ENCODE measurements at places on chromosomes 5 and 9.
A peak's percentile ranks its signal among the peaks of the same experiment; 100 is the strongest.

DNA sequence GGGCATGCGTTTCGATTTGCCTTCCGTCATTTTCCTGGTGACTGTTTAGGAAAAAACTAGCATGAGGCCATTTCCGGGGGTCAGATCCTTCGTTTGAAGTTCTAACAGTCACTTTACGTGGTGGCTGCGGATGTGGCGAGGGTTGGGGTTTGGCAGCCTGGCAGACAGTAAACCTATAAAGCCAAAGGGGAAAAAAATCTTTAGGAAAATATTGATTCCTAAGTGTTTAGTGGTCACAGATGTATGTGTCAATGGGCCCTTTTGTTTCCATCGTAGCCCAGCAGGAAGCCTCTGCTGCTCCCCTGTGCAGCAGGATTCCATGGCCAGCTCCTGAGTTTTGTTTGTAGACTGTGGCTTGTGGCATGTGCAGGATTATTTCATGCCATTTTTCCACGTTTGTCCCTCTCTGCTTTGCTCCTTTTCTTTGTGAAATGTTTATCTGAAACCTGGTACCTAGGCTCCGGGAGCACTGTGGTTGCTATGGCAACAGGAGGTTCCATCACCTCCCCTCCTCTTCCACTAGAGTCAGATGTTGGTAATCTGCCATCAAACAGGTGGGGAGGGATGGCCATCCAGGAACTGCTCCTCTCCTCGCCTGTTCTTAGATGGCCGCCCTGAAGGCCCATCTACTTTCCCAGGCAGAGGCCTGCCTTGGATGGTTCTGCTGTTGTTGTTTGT, 202.3 kb downstream of the AOPEP start:
- no peak for DNase-seq

- DNase-seq = no peak
These were observed 46.1 kb downstream of the PTTG1 start for GRCh38 chr5:160467555-160468362.

DNA sequence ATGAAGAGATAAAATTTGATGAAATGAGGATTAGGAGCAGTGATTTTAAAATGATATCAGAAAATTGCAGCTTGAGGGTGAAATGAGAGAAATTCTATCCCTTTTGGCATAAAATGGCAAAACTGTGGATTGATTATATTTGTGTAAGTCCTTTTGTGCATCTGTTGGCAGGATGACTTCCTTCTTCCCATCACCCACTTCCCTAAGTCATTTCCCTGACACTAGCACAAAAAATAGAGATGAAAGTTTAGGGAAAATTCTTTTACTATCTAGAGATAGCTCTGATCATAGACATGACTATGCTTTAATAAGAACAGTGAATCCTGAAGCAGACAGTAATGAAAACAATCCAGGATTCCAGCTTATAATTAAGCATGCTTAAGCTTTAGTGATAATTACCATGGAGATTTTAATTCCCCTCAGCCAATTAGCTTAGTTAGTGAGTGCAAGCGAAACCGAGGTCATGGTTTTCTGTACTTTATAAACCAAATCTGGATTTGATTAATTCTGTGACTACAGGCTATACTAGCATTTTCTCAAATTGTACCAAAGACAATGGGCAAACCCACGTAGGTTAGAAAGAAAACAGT, 163.6 kb upstream of the TARS1 start:
- DNase-seq = no peak

DNA sequence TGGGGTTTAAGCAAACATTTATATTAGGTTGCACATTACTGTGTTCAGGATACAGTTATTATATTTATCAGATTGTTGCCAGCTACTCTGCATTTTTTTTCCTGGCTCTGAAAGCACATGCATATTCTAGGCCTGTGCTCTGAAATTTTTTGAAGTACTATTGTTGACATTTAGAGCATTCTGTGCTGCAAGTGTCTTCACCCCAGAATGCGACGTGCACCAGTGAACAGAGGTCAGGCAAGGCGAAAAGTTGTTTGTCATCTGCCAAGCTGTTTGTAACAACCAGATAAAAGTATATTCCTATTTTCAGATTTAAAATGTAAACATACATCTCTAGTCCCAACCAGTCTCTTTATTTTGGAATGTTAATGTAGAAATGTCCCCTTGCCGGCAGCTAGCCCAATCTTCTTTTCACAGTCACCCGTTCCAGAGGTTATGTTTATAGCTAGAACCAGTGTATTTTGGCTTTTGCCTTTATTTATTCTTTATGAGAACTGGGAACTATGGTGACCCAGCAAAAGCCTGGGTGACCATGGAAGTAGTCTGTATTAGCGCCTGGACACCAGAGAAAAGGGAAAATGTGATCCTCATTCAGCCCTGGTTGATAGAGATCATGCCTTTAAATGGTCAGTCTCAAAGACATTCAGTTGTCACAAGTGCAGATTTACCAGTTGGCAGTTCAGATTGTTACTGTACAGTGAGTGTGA, 84.6 kb downstream of the NDUFAF2 start:
- DNase-seq = no peak

- DNase-seq = no peak
These were observed 29.0 kb downstream of the IRF1 start for GRCh38 chr5:132461569-132462070.

- DNase-seq = no peak
These were observed 204.1 kb downstream of the DEPDC1B start for GRCh38 chr5:60495644-60496520.

GRCh38 chr9:1460143-1460769, 410.1 kb downstream of the DMRT2 start:
- peak; percentile 0 for DNase-seq

DNA sequence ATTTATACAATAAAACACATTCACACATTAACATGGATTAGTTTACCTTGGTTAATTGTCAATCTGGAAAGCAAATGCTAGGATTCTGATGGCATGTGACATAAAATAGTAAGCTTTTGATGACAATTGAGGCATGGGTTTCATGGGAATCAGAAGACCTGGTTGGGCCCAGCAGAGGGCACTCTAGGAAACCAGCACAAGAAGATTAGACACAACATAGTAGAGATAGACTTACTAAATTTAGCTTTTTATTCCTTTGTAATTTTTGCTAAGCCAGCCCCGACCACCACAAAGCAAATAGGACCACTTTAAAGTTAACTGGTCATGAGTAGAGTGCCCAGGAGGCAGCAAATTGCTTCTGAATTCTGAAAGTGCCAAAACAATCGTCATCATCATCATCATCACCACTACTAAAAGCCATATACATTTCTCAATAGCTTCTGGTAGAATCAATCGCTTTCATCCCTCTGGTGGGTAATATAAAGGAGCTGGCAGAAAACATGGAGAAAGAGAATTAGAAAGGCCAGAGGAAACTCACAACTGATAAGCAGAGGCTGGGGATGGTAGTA, 163.2 kb downstream of the ARRDC3 start:
- DNase-seq = no peak

DNA sequence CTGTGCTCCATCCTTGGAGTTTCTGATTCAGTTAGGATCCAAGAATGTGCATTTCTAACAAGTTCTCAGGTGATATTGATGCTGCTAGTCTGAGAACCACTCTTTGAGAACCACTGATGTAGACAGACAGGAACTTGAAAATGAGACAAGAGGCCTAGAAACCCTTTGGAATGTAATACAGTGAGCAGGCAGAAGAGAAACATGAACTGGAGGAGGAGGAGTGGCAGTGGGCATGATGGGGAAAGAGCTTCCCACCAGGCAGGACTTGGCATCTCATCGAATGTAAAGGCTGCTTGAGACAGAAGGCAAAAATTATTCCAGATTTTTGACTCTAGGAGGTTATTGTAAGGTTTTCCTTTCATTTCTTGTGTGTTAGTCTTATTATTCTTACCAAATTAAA, 295.8 kb upstream of the SGCD start:
- no peak for DNase-seq

GRCh38 chr9:93634311-93635185, 58.2 kb downstream of the PHF2 start:
- no peak for DNase-seq

- no peak for DNase-seq
These were observed 239.6 kb upstream of the RIOK2 start for GRCh38 chr5:97422678-97423077.

- peak; percentile 71 for DNase-seq
These were observed 33.8 kb downstream of the ZNF131 start for GRCh38 chr5:43154469-43154868.

DNA sequence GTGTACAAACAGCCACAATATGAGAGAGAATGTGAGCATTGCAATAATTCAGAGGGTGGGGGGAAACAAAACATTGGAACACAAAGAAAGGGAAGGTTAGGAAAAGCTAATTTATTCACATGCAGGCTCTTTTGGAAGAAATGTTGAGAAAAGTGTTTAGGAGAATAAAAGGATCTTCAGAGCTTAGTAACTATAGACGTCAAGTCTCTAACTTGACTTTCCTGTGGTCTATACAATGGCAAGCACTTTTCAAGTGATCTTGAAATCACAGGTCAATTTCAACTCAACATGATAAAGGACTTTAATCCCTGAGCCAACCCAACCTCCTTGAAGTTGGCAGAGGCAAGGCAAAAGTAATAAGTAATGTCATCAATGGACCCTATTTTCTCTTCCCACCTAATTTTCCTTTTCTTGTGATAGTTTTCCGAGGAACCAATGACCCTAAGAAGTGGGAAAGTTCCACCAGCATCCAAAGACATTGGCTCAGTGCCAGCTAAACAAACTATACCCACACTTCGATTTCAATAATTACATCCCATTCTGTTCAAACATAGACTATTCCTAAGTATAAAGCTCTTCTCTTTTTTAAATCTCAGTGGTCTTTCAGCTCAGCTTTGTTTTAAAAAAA, 23.7 kb downstream of the RFK start:
- no peak for DNase-seq

Data from DMS 273 treated with DMSO at 0.1 percent for 48 hours (cell line).